ENCODE measurements at places on chromosomes 16 and 17.
A peak's percentile ranks its signal among the peaks of the same experiment; 100 is the strongest.

DNA sequence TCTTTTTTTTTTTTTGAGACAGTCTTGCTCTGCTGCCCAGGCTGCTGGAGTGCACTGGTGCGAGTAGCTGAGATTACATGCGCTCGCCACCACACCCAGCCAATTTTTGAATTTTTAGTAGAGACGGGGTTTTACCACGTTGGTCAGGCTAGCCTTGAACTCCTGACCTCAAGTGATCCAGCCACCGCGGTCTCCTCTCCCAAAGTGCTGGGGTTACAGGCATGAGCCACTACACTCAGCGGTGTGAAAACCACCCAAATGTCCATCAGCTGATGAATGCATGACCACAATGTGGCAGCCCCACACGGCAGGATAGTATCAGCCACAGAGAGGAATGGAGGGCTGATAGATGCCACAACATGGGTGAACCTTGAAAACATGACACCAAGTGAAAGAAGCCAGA lies 2.1 kb downstream of the P2RX5 start:
- peak; percentile 56 for DNase-seq

DNA sequence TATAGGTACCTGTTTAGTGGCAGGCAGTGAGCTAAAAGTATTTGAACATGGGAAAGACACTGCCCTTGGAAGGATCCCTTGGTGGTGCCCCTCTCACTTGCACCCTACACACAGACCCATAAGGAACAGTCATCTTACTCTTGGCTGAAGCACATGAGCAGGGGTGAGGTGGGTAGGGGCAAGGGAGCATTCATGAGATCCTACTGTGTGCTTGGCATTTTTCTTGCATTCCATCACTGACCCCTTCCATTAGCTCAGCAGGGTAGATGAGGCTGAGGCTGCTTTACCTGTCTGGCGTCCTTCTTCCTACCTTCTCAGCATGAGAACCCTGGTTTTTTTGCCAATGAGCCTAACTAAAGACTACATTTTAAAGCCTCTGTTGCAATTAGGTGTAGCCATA lies 48.3 kb downstream of the CCT6B start:
- no peak for DNase-seq

GRCh38 chr17:67353929-67354574 lies 12.3 kb downstream of the PSMD12 start:
- DNase-seq = no peak

DNA sequence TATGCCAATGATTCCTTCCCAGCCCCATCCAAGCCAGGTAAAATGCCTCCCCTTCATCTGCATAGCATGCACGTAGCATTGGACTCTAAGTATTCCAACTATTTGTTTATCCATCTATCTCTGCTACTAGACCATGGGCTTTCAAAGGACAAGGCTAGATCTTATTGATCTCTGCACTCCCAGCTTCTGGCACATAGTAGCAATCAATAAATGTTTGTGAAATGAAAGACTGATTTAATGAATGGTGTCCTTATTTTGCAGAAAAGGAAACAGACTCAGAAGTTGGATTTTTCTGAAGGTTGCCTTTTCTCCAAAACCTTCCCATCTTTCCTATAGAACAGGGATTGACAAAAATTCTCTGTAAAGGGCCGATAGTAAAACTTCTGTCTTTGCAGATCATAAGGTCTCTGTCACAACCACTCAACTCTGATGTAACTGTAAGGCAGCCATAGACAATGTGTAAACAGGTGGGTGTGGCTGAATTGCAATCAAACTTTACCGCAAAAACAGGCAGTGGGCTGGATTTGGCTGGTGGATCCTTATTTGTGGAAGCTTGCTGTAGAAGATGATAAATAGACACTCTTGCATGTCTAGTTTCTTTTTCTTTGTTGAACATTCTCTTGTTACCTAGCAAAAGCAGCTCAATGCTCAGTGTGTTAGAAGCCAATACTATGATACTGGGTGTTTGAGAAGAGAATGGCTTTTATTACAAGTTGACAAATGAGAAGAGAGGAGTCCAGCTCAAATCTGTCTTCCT lies 7.6 kb upstream of the CMTR2 start:
- DNase-seq = no peak

- no peak for DNase-seq
Observed at GRCh38 chr16:13883881-13884280, 36.1 kb upstream of the ERCC4 start.

DNA sequence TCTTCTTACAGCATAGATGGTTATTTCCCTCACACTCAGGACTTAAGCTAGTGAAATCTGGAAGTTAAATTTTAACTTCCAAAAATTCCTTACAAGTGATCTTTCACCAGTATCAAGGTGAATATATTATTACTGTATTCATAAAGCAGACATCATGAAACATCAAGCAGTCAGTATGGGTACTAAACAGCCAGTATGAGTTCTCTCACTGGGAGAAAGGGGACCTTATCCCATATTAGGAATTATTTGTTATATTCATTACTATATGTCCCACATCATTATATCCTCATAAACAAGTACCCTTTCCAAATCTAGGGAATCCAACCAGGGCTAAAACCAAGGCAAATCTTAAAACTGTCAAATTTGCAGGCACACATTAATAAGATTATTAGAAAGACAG lies 15.3 kb downstream of the NUFIP2 start:
- DNase-seq = no peak

- no peak for DNase-seq
Observed at GRCh38 chr16:87322833-87323726, 5.9 kb upstream of the C16orf95 start.

GRCh38 chr16:79899316-79899715 lies 298.8 kb upstream of the MAF start:
- DNase-seq = no peak

DNA sequence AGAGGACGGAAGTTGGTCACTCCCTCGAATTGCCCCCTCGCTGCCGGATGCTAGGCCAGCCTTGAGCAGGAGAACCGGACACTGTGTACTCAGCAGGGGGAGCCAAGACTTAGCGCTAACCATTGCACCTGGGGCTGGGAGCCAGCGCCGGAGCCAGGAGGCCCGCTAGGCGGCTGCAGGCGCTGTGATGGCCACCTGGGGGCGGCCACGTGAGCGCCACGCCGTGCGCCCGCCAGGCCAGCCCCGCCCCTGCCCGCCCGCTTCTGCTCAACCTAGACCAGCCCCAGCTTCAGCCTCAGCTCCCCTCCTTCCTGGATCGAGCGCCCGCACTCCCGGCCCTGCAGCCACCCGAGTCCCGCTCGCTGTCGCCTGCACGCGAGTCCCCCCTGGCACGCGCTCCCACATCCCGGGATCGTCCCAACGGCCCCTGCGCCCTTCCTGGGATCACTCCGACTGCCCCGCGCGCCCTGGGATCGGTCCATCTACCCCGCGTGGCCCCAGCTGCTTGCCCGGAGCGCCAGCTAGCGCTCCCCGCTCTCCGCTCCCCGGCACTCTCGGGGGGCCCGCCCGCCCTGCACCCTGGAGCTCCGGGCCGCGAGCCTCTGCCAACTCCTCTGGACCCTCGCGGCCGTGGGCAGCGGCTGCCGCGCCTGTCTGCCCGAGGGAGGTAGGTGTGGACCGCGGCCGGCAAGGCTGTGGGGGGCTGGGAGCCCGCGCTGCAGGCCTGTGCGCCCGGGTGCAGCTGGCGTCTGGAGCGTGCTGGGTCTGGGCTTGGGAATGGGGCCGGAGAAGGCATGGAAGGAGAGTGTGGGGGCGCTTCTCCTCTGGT lies at the start of gene EEF2K:
Gene EEF2K (plus strand): TSS at position 266 of the 829 bp plus-strand sequence. CDS start 19,452 bp downstream, outside the sequence.
- DNase-seq = peak; percentile 85

GRCh38 chr16:49280105-49280741 lies 1.4 kb downstream of the CBLN1 start:
- DNase-seq = no peak

DNA sequence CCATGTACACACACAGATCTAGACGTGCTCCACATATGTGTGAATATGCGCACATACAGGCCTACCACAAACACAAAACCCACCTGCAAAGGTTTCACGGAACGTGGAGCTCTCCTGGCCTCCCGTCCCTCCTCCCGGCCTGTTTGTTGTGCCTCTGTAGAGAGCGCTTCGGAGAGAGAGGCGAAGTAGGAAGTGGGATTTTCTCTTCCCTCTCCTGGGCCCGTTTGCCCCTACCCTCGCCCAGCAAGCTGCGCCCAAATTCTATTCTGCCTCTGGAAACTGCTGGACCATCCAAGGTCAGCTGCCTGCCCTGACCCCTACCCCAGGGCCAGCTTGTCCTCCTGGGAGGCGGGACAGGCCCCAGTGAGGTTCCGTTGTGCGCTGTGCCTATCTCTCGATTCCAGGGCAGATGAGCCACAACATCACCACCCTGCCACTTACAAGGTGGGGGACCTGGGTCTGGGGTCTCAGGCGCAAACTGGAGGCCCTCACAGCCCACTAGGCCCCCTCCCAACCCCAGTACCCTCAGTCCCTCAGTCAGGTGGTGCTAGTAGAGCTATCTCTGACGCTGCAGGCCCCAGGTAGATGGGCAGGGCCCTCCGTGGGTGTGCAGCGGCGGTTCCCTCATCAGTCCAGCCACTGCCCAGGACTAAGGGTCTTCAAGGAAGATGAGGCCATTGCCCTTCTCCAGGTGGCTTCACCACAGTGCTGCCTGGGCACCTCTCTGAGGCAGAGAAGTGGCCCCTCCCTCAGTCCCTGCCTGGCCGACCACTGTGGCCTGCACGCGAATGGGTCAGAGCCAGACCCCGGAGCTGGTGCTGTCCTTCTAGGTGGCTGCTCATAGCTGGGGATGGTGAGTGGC lies 54.2 kb downstream of the BEAN1 start:
- no peak for DNase-seq

DNA sequence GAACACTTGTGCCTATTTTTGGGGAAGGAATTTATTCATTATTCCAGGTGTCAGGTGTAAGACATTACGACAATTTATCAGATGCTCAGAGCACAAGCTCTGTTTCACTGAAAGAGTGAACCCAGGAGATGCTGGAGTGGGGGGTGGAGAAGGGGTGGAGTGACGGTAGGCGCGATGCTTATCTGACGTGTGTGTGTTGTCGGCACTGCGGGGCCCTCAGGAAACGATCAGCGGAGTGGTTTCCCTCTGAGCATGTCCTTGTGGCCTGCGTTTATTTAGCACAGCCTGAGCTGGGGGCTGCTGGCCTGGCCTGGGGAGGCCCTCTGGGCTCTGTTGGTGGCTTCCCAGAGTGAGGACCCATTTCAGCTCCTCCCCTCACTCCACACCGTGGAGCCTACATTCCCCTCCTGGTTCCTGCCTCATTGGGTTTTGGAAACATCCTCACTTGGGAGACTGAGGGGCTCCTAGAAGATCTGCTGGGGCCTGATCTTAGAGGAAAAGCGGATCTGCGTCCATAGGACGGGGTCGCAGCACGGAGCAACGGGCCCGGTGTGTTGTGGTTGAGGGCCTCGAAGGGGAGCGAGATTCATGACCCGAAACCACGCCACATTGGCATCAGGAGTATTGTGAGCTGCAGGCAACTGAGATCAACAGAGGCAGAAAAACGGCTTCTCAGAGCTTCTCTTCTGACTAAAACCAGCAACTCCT lies 19.0 kb upstream of the GNG13 start:
- DNase-seq = peak; percentile 42

Data from activated naive CD4-positive, alpha-beta T cell treated with Interleukin-2 at 50 U/mL for 16 hours (primary cell).